COR-L47 (cell line): ENCODE measurements at places on chromosomes 3 and 15.

DNA sequence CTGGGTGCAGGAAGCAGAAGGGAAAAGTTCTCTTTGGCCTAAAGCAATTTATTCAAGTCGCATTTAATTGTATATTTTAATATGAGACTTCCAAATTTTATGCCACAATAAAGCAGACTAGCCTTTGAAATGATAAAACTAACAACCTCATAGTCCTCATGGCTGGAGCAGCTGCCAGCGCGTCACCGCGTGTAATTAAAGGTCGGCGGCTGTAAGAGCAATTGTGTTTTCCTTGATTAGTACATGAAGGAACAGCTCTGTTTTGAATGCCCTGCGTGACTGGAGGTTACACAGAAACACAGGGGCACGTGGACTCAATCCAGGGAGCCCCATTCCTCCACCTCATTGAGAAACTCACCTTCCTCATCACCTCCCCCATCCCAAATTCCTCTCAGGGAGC is 10.1 kb upstream of the LRRC15 start:
- DNase-seq: peak; percentile 74

DNA sequence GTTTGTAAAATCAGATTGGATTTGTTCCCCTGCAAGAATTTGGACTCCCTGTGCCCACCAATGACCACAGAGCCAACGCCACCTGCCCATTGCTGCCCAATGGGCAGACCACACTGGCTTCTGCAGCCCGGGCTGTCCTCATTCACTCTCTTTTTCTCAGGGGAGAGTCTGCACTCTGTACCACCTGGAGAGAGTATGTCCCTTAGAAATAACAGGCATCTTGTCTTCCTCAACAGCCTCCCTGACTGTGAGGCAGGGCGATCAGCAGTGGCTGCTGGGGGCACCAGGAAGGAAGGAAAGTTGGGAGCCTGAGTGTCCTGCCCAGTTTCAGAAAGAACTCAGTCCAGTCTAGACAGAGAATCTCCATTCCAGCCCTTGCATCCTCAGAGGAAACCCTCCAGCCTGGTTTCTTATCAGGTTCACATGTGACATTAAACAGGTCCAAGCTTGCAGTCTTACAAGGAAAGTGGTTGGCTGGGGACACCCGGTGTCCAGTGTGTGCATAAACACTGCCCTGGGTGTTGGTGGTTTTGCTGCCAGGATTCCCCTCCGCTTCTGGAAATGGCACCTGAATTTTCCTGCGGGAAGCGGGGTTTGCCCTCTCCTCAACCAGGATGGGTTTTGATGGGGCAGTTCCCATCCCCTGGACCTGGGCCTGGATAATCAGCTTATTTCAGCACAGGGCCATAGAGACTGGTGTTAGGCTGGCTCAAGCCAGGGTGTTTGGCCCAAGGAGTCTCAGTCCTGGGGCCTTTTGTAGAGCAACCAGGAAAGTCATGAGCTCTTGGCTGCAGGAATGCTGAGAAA is 37.2 kb downstream of the SSUH2 start:
- DNase-seq: peak; percentile 7

DNA sequence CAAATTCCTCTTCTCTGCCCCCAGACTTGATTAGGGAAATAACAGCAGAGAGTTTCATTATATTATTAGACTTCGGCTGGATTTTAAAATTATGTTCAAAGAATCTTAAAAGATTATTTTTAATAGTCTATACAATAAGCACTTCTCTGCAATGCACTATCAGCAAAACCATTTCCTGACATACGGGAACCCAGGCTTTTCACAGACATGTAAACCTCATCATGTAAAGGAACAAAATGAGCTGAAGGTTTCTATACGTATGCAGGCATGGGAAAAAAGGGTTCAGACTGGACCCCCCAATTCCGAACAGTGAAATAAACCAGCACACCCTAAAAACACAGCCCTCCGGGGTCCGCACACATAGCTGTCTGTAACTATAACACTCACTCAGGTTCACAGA is 77.5 kb upstream of the LMOD3 start:
- no peak for DNase-seq

- DNase-seq: no peak
These were observed 10.2 kb upstream of the TMEM212 start for GRCh38 chr3:171832989-171833388.

GRCh38 chr3:72487078-72487765 is 361.0 kb downstream of the SHQ1 start:
- DNase-seq: no peak

GRCh38 chr3:87780811-87781210 is 278.0 kb downstream of the CGGBP1 start:
- no peak for DNase-seq
